ENCODE measurements at places on chromosomes 12 and 14.

DNA sequence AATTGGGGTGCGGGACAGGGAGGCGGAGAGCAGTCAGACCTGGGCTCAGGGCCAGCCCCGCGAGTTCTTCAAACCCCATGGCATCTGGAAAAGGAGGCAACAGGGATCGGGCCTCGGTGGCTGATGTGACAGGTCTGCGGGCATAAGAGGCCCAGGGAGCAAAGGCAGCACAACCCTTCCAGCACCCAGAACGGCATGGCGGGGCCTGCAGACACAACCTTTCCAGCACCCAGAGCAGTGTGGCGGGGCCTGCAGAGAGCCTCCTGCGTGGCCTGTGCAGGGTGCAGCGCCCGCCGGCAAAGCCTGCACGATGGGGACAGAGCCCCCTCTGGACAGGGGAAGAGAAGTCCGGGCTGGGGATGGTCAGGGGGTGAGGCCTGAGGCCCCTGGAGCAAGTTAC, 26.2 kb upstream of the TRAF3 start:
- no peak for DNase-seq
- peaks cover 2% of the 10 kb centered on the region for H3K4me1 ChIP-seq
- no peak overlapping the region for H3K4me3 ChIP-seq
- no peaks in the 10 kb centered on the region for H3K27me3 ChIP-seq

DNA sequence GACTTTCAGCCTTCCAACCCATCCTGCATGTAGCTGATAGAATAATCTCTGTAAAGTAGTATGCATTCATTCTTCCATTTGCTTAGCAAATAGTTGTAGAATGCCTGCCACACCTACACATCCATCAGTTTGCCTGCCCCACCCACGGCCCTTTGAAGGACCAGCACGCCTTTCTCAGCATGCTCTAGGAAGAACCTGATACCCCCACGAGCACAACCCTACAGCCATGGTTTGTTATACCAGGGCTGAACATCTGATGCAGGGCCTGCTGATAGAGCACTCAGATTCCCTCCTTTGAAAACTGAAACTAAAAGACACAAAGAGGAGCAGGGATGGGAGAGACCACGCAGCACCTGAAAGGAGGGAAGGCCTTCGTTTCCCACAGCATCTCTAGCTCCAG, 205.1 kb downstream of the ANO2 start:
- DNase-seq, result no peak
- H3K36me3 ChIP-seq, result no peaks in the 10 kb centered on the region
- no peaks in the 10 kb centered on the region for H3K27me3 ChIP-seq
- H3K27ac ChIP-seq, result no peak overlapping the region
- H3K4me3 ChIP-seq, result no peak overlapping the region

GRCh38 chr12:32587581-32588495, 91.3 kb upstream of the DNM1L start:
- peaks cover 19% of the 10 kb centered on the region for H3K4me1 ChIP-seq
- no peak overlapping the region for H3K4me3 ChIP-seq
- no peaks in the 10 kb centered on the region for H3K36me3 ChIP-seq
- H3K27me3 ChIP-seq, result no peaks in the 10 kb centered on the region

DNA sequence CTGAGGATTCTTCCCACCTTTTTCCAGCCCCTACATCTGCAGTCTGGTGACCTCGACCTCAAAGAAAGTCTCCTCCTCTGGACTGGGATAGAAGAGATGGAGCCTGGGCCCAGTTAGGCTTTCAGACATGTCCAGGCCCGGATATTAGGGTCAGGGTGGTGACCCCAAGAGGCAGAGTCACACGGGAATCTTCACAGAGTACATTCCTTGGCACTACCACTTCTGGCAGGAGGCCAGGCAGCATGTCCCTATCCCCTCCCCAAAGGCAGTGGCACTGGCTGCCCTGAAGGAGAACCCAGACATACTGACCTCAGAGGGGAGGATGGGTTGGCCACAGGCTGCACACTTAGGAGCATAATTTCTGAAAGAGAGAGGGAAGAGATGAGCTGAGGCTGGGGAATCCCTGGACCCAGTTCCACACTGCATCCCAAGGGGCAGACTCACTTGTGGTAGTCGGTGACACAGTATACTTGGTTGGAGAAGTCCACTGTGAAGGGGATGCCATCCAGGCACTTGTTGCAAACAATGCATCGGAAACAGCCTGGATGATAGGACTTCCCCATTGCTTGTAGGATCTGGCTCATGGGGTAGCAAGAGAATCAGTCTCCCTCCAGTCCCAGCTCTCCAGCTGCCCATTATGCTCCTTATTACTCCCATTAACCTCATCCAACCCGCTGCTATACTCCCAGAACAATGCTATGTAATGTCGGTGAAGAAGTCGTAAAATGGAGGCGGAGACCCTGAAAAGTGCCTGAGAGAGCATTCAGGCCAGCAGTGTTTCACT, 7.6 kb downstream of the AJUBA start:
- peaks cover 1% of the 10 kb centered on the region for H3K4me1 ChIP-seq
- no peaks in the 10 kb centered on the region for H3K36me3 ChIP-seq
- H3K27me3 ChIP-seq, result no peaks in the 10 kb centered on the region
- H3K4me3 ChIP-seq, result no peak overlapping the region
- H3K27ac ChIP-seq, result no peak overlapping the region

DNA sequence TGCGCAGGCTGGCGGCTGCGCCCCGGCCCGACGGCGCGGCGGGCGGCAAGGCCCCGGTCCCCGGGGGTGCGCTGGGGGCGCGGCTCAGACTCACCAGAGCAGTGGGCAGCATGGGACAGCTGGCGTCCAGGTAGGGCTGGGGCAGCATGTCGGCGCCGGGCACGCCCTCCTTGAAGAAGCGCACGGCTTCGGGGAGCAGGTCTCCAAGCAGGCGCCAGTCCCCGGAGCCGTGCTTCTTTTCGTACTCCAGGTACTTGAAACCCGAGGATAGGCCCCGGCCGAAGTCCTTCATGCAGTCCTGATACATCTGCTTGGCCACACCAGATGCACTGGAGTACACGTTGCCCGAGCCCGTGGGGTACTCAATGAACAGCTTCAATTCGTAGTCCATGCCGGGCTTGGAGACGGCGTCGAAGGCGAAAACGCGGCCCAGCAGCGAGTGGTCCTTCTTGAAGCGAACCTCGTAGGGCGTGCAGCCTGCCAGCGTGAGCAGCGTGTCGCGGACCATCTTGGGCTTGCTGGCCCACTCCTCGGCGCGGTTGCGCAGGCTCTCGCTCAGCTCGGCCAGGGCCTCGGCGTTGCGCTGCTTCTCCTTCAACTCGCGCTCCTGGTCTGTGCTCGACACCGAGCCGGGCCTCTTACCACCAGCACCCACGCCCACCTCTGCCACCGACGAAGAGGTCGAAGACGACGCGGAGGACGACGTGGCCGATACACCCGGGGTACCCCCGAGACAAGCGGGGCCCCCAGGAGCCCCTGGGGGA, 2.2 kb downstream of the IRF2BPL start:
- peaks cover 59% of the 10 kb centered on the region for H3K4me1 ChIP-seq
- H3K27ac ChIP-seq, result peak overlapping the region; percentile 77
- H3K4me3 ChIP-seq, result peak overlapping the region; percentile 82
- H3K27me3 ChIP-seq, result no peaks in the 10 kb centered on the region

GRCh38 chr12:125742413-125742812, 677.2 kb downstream of the AACS start:
- DNase-seq, result no peak
- no peaks in the 10 kb centered on the region for H3K4me1 ChIP-seq
- no peaks in the 10 kb centered on the region for H3K36me3 ChIP-seq

- H3K4me1 ChIP-seq, result no peaks in the 10 kb centered on the region
- no peak for DNase-seq
- no peak overlapping the region for H3K27ac ChIP-seq
- H3K27me3 ChIP-seq, result no peaks in the 10 kb centered on the region
Measured at GRCh38 chr14:95452176-95452892, 64.1 kb downstream of the SYNE3 start.

GRCh38 chr12:21413369-21414277, 23.8 kb upstream of the PYROXD1 start:
- no peak overlapping the region for H3K4me3 ChIP-seq
- H3K27me3 ChIP-seq, result peaks cover 11% of the 10 kb centered on the region
- H3K27ac ChIP-seq, result no peak overlapping the region
- H3K4me1 ChIP-seq, result no peaks in the 10 kb centered on the region

DNA sequence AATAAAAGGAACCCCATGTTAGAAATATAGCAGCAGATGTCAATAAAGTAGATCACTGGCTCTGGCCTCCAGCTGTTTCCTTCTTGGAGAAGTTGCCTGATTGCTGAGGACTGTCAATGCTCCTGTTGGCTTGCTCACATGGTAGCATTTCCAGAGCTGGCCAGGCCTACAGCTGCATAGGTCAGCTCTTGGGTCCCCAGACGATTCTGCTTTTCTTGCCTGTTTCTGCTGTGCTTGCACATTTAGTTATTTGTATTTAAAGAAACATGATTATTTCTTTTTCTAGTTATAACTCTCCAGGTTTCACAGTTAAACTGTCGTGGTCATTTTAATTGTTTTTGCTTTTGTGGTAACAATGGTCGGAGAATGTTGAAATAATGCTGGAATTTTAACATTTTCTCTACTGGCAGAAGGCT, 7.2 kb downstream of the NAV3 start:
- H3K4me1 ChIP-seq, result no peaks in the 10 kb centered on the region
- no peaks in the 10 kb centered on the region for H3K36me3 ChIP-seq
- H3K27ac ChIP-seq, result no peak overlapping the region

DNA sequence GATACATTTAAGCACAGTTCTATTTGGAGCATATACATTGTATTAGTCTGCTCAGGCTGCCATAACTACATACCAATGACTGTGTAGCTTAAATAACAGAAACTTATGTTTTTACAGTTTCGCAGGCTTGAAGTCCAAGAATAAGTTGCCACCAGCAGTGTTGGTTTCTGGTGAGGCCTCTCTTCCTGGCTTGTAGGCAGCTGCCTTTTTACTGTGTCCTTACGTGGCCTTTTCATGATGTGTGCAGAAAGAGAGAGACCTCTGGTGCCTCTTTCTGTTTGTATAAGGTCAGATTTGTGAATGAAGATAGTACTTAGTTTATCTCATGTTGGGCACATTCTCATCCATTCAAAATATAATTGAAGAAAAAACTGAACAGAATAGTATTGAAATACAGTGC, 636.6 kb downstream of the FLRT2 start:
- H3K4me1 ChIP-seq, result no peaks in the 10 kb centered on the region
- H3K27me3 ChIP-seq, result no peaks in the 10 kb centered on the region
- no peak for DNase-seq

GRCh38 chr14:100130521-100130920, 28.9 kb downstream of the DEGS2 start:
- no peaks in the 10 kb centered on the region for H3K27me3 ChIP-seq
- no peak for DNase-seq
- H3K36me3 ChIP-seq, result peaks cover 29% of the 10 kb centered on the region
- H3K4me1 ChIP-seq, result peaks cover 4% of the 10 kb centered on the region

Measured in activated CD4-positive, alpha-beta memory T cell treated with anti-CD3 and anti-CD28 coated beads for 36 hours (primary cell).